ENCODE measurements at places on chromosomes 5 and 9.

GRCh38 chr9:6818292-6818922 lies 60.6 kb downstream of the KDM4C start:
- no peak for DNase-seq

DNA sequence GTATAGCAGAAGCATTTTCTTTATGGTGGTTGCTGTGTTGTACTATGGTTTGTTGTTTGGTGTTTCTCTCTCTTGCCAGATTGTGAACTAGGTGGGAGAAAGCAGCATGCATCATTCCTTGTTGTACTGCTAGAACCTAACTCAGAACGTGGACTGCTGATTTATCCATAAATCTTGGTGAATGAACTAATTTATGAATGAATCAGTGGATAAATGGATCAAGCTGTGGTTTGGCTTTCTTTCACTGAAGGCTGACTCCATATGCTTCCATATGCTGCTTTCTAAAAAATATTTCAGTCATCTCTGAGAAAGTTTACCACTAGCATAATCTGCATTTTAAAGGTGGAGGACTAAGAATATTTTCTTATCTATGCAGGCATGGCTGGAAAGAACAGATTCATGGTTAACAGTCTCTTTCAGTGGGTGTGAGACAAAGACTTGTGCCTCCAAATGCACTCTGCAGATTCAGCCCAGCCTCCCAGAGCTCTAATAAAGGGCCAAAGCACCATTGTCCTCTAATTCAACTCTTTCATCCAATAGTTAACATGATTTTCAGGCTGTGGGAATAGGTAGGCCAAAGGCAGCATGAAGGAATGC lies 237.7 kb downstream of the SH3GL2 start:
- DNase-seq = no peak

- DNase-seq = peak; percentile 84
Observed at GRCh38 chr9:4137234-4137633, 162.6 kb downstream of the GLIS3 start.

DNA sequence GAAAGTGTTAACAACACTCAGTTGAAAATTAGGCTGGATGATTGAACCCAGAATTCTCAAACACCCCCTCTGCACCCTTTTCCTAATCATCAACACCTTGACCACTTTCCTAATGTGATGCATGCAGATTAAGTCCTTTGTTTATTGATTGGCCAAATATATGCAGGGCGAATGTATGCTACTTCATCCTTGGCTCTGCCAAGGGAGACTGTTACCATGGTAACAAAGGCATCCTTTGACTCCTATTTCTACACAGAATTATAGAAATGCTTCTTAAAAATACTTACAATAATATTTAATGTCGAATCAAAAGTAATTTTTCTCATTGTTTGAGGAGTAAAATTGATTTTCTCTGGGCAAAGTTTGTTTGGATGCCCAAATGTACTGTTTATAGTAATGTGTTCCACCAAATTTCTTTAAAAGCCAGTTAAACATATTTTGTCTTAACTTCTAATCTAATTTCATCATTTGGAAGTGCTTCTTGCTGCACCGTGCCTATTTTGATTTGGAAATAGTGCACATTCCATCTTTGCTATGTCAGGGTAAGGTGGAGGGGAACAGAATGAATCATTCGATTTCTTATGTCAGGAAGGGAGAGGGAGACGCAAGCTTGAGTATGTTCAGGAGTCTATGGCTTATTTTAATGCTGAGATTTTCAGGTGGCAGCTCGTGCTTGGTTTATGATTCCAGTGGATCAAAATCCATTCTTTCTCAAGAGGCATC lies 1384.3 kb upstream of the WWC1 start:
- DNase-seq = no peak

DNA sequence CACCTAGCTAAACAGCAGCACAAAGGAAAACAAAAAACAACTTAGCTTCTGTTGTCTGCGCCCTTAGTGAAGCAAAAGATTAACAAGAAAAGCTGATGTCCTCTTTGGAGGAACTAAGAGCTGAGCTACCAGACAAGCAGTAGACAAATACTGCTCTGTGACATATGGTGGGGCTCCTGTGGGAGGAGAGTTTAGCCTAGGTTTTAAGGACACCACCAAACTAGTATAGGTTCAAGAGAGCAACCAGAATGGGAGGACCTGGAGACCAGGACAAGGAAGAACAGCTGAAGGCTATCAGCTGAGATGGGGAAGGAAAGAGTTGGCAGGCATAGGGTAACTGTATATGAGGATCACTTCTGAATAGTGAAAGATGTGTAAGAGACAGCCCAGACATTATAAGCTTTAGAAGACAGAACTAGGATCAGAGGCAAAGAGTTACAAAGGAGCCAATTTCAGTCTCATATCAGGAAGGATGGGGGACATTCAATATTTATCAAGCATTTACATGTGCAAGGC lies 27.2 kb downstream of the FBXW2 start:
- DNase-seq = no peak

DNA sequence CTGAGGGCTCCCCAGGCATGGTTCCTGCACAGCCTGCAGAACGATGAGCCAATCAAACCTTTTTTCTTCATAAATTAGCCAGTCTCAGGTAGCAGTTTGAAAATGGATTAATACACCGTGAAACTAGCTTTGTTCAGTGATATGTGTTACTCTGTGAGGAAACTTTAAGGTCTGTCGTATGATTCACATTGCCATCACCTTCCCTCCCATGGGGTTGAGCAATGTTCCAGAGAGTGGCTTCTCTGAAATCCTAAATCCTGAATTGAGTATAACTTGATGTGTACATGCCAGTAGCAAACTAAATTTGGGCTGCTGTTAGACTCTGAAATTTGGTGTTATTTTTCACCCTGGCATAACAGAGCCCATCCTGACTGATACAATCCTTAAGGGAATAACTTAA lies 866.4 kb upstream of the C9orf72 start:
- no peak for DNase-seq

- no peak for DNase-seq
Observed at GRCh38 chr9:112348257-112349007, 15.0 kb upstream of the PTBP3 start.

DNA sequence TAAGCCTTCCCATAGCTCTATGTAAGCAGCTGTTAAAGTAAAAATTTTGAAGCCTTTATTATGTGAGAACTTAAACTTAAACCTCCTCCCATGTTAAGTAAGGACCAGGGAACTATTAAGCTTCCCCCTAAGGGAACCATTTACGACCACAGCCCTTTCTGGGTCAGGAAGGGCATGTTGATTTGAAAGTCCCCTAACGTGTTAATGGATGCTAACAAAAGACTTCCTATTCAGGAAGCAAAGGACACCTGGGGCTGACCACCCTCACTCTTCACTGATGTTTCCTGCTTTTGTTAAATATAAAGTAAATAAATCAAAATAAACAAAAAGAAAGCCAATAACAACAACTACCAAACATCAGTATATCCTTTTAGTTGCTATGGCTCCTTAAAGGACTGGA lies 170.6 kb upstream of the RFX3 start:
- no peak for DNase-seq

GRCh38 chr5:39980056-39980455 lies 555.3 kb upstream of the DAB2 start:
- DNase-seq = no peak

- DNase-seq = peak; percentile 32
Observed at GRCh38 chr5:154756009-154756867, 1.1 kb downstream of the LARP1 start.

GRCh38 chr5:54915466-54916027 lies 69.8 kb downstream of the ESM1 start:
- no peak for DNase-seq

GRCh38 chr5:125793470-125793869 lies 629.7 kb upstream of the GRAMD2B start:
- DNase-seq = no peak

DNA sequence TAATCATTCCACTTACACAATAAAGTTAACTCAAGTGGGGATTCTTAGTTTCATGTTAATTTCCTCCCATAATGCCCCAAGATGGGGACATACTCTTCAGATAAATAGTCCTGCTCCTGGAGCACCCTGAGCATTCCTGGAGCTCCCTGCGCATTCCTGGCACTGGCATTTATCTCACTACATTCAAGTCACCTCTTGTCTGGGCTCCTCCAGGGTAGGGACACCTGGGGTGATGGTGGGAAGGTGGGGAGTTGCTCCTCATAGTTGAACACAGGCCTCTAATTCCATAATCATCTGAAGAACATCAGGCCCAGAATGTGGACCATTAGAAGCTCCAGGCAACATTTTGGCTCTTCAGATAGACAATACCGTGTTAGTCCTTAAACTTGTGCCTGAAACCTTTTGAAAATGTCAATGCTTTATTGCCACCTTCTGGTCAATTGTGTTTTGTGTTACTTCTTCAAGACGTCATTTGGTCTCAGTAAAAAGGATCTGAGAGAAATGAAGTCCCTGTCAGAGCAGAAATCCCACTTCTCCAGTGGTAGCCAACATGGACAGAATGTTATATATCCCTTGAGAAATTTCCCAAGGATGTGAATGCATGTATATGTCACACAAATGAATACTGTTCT lies 14.2 kb upstream of the AGGF1 start:
- peak; percentile 63 for DNase-seq

DNA sequence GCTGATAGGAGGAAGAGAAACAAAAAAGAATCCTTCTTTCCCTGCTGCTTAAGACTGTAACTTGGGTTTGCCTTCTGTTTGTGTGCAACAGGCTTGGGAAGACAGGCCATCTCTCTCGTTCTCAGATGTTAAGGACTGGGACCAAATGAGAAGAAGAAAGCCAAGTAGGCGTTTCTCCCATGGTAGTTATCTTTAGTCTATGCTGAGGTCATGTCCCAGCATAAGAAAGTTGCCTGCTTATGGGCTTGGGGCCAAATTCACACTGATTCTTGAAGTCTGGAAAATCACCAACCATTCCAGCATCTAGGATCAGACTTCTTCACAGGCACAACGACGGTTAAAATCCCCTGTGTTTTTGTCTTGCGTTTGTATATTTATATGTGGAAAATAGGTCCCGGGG lies 44.2 kb upstream of the PALM2AKAP2 start:
- no peak for DNase-seq
